Common myeloid progenitor, CD34-positive (primary cell): ENCODE measurements at places on chromosomes 12 and 14.

DNA sequence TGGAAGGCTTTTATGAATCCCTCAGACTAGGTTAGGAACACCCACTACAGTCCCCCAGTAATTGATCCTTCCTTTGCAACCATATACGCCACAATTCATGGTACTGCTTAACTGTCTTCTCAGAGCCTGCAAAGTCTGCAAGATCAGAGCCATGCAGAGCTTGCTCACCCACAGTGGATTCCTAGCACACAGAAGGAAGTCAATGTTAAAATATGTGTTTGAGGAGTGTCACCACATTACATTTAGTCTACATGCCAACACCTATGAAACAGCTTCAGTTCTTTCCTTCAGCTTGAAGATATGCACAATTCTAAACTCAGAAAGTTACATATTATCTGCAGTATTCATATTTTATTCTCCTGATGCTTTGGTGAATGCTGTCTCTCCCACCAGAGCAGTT lies 138.5 kb downstream of the NDUFA12 start:
- DNase-seq: no peak

DNA sequence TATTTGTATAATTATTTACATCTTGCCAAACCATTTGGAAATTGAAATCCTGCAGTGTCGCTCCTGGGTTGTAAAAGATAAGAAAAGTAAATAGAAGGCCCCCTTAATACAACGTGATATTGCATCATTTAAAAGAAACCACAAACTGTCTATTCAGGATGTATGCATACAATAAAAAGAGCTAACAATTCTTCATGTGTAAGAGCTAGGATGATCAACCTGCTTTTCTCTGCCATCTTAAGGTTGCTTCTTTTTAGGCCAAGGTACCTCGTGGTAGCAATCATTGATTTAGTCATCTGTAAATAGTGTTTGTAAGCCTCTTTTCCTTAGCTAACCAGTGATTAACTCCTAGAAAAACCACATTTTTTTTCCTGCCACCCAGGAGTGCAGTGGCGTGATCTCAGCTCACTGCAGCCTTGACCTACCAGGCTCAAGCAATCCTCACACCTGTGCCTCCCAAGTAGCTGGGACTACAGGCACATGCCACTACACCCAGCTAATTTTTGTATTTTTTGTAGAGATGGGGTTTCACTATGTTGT lies 3.3 kb upstream of the USP44 start:
- DNase-seq: peak; percentile 49

DNA sequence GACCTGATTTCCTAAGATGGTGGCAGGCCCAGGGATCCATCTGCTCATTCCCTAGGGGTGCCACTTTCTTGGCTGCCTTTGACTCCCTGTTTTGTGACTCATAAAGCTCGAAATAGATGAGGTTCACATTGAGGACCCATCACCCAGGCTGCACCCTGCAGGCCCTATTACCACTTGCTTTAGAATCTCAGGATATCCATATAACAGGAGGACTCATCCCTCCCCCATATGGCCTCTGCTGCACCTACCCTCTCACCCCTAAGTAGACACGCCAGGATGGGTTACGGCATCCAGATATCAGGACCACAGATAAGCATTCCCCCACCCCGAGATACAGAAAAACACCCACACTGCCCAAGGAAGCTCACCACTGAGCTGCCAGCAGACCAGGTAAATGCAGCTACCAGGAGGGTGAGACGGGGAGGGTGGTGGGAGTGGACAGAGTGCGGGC lies 155.7 kb downstream of the DPF3 start:
- DNase-seq: no peak

DNA sequence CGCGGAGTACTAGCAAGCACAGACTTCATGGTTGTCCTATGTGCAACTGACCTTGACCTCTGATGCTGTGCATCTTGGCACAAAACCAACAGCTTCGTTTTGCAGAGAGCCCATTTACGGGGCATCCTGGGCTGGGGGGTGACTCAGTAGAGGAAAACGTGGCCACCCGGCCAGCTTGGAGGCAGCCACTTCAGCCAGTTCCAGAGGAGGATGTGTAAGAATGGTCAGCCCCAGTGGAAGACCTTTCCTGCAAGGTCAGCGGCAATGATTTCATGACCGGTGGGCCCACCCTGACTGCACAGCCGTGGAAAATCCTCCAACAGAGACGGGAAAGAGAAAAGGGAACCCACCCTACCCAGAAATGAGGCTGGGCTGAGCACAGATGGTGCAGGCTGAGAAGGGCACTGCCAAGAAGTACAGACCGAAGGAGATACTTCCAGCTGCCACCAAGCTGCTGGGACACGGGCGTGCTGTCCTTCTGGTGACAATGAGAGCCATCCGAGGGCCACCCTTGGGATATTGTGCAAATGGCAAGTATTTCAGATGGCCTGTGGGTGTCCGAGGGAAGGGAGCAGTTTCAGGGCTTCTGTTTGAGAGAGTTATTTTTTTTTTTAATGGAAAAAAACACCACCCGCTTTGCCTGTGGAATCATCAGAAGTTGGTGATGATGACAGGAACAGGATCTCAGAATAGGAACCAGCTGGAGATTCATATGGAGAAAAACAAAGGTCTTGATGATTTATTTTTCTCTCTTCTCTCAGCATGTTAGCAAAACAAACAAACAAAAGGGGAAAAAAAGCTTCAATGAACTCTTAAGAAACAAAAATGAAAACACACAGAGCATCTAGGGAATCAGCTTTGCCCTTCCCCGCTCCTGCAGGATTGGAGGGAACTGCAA lies 120.2 kb upstream of the RFLNA start:
- no peak for DNase-seq

GRCh38 chr14:102951034-102951433 lies 28.6 kb downstream of the AMN start:
- DNase-seq: no peak

DNA sequence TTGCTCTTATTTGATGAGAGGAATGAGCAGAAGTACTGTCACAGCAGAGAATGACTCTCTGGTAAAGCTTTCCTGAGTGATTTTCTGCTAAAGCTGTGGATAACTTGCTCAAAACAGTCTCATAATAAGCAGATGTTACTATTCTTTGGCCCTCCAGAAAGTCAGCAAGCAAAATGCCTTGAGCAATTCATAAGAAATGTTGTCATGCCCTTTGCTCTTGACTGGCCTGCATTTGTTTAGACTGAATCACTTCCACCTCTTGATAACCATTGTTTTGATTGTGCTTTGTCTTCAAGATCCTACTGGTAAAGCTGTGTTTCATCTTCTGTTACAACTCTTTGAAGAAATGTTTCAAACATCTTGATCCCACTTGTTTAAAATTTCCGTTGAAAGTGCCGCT lies 457.9 kb upstream of the FOXG1 start:
- DNase-seq: no peak

- no peak for DNase-seq
Observed at GRCh38 chr12:132145334-132145733, 1.1 kb downstream of the NOC4L start.

GRCh38 chr12:57175428-57176138 lies 28.2 kb upstream of the LRP1-AS start:
- peak; percentile 18 for DNase-seq

DNA sequence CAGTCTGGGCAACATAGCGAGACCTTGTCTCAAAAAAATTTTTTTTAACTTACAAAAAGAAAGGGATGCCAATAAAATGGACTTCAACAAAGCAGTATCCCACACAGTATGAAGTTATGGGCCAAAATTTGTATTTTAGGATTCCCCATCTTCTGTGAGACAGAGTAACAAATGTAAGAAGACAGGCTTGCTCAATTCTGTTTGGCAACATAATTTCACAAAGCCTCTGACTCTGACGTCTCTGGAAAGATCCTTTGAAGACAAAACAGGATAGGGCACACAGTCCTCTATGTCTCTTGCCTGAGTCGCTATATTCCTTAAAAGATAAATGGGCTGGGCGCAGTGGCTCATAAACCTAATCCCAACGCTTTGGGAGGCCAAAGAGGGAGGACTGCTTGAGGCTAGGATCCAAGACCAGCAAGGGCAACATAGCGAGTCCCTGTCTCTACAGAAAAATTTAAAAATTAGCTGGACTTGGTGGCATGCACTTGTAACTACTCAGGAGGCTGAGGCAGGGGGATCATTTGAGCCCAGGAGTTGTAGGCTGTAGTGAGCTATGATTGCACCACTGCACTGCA lies 1.1 kb upstream of the HOMEZ start:
- DNase-seq: no peak

DNA sequence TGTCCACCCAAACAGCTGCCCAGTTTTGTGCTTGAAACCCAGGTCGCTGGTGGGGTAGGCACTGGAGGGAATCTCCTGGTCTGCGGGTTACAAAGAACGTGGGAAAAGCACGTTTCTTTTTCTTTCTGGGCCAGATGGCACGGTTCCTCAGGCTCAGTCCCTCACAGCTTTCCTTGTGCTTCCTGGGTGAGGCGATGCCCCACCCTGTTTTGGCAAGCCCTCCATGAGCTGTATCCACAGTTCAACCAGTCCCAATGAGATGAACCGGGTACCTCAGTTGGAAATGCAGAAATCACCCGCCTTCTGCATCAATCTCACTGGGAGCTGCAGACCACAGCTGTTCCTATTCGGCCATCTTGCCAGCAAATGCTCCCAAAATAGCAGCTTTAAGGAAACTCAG lies 51.4 kb upstream of the TMTC2 start:
- DNase-seq: no peak

DNA sequence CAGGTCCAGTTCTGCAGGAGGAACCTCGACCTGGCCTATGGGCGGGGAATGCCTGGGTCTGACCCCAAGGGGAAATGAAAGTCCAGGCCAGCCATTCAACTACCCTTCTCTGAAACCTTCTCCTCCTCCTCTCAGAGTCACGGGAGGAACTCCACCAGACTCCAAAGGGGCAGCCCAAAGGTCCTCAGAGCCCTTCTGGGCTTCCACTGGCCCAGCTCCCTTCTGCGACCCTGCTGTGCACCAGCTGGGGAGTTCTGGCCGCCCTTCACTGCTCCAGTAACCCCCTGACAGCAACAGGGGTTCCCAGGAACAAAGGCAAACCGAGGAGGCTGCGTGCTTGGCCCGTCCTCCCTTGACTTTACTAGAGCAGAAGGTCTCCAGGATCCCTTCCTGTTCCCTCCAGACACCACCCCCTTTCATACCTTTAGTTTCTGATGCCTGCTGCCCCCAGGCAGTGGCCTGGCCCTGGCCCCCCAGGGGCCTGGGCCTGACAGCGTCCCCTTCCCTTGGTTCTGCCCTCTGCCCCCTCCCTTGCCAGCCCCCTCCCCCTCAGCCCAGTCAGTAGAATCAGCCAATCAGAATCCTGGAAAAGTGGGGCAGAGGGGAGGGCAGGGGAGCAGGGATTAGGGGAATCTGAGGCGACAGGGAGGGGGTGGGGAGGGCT lies 850 bp upstream of the ZNF385A start:
- DNase-seq: no peak

DNA sequence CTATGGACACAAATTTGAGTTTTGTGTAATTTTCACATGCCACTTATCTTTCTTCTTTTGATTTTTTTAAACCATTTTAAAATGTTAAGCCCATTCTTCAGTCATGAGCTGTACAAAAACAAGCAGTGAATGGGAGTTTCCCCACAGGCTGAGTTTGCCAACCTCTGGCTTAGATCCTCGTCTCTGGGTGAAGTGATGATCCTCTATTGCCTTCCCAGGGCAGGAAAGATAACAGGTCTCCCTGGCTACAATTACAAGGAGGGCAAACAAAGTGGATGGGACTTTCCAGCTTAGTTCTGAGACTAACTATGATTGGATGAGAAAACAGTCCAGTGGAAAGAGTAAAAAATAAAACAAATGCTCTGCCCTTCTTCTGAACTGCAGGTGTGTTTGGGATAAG lies 203.7 kb downstream of the SPTSSA start:
- no peak for DNase-seq

DNA sequence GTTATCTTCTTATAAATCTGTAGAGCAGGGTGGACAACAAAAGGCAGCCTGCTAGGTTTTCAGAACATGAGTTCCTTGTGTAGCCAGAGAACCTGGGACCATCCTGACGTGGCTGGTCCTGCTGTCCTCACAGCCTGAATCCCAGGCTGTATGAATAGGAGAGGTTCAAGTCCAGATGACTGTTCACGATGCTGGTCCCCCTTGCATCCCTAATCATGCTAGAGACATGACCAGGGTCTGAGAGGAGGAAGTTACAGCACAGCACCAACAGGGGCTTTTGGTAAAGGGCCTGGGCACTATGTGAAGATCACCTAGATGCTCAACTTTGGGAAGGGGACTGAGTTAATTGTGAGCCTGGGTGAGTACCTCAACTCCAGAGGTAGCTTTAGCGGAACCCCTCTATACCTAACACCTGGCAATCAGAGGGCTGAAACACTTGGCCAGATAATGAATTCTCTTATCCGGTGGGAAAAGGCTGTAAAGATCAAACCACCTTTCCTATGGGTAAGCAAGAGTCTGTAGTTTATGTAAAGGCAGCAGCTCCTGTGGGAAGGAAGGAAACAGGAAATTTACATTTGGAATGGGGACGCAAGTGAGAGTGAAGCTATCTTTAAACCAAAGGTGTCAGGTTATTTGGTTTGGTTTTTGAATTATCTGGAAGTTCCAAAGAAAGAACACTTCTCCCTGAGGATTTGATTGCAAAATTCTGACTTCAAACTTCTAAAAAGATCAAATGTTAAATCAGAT lies 112.8 kb downstream of the DAD1 start:
- DNase-seq: no peak

DNA sequence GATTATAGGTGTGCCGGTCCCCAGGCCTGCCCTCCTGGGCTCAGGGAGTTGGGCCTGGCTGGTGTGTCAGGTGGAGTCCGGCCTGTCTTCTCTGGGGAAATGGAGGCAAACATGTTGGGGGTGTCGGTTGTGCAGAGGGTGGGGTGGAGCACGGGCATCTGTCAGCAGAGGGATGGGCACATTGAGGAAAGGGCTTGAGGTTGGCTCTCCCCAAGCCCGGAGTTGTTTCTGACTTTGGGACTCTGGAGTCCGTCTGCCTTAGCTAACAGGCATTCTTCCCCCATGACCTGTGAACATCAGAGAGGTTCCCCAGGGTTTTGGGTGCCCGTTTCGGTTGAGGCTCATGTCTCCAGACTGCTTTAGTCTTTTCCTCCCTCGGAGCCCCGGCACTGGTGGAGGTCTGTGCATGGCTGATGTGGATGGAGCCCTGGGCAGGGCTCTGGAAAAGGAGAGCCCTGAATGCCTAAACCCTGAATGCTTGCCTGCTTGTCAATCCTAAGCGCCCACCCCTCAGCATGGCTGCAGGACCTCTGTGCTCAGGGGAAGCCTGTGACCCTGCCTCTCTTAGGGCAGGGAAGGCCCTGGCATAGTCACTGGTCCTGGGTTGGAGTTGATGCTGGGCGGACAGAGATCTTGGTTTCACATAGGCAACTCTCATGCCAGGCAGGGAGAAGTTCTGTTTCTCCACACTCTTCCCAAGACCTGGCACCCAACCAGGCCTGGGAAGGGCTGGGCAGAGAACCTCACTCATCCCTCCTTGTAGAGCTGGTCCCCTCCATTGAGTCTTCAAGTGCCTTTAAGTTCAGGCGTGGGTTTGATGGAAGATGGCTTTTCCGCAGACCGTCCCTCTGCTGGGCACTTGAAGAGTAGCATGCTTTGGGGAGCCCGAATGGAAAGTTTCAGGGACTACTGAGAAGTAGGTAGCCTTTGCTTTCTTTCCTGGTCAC lies 12.9 kb downstream of the NYNRIN start:
- peak; percentile 64 for DNase-seq

- no peak for DNase-seq
Observed at GRCh38 chr12:111297703-111298426, 71.0 kb downstream of the PHETA1 start.

GRCh38 chr12:109815757-109816617 lies 17.2 kb downstream of the TRPV4 start:
- no peak for DNase-seq
